ENCODE measurements at places on chromosomes 3 and 15.

GRCh38 chr3:25033407-25034029, 394.5 kb upstream of the RARB start:
- DNase-seq, result no peak

DNA sequence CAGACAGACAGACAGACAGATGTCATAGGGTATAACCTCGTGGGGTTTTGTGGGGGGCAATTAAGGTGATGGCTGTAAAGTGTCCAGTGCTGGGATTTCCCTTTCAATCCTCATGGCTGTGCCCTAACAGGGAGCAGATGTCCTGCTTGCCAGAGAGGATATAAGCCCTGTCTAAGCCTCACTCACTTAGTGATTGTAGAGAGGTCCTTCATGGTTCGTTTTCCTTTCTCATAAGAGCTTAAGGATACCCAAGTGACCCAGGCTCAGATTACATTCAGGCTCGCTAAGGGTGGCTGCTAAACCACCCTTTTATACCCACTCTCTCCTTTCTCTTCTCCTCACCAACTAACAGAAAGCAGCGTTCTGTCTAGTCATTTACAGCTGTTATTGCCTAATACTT, 19.2 kb downstream of the LYSMD2 start:
- no peak for DNase-seq

GRCh38 chr3:16825617-16826204, 59.0 kb upstream of the PLCL2 start:
- DNase-seq, result no peak

GRCh38 chr15:83582381-83582780, 71.5 kb upstream of the ADAMTSL3 start:
- no peak for DNase-seq

DNA sequence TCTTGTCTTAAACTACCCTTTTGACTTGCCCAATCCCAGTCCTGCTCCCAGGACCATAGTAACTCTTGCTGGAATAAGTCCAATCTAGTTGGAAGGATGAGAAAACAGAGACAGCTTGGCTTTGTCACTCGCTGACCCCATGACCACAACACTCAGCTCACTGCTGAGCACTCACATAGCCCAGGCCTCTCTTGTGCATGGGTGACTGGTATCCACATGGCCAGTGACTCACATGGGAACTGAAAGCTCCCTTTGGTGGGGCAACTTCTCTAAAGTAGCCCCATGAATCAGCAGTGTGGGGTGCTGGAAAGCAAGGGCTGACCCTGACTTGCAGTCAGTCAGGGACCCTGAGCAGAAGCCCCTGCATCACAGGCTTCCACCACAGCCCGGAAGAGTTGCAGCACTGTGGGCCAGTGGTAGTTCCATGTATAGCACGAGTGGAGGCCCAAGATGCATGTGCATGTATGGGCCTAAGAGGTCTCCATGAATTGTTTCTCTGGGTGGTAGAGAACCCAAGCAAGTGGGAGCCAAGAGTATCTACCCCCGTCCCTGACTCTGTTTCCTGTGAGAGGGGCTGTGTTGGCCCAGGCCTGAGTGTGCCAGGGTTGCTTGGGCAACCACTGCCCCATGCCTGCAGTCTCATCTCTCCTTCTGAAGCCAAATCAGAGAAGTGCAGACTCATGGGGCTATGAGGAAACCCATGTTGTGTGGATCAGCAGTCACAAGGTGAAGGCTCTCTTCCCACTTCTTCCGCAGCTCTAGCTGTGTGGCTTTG, 62.1 kb upstream of the XCR1 start:
- peak; percentile 23 for DNase-seq

GRCh38 chr15:42107473-42107872, 13.1 kb upstream of the PLA2G4D start:
- peak; percentile 45 for DNase-seq

DNA sequence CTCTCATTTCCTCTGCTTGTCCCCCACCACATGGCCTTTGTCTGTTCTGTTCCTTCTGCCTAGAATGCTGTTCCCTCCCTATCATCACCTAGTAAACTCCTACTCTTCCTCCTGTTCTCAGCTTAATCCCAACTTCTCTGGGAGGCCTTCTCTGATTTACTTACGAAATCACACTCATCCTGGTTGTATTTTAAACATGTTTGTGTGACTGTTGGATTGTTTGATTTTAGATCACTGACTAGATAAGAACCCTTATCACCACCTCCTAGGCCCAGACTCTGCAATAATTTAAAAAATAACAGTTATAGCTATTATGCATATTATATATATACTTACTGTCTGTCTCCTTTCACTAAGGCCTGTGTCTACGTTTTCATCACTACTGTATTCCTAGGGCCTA, 26.1 kb downstream of the ATP2B2 start:
- DNase-seq, result no peak

DNA sequence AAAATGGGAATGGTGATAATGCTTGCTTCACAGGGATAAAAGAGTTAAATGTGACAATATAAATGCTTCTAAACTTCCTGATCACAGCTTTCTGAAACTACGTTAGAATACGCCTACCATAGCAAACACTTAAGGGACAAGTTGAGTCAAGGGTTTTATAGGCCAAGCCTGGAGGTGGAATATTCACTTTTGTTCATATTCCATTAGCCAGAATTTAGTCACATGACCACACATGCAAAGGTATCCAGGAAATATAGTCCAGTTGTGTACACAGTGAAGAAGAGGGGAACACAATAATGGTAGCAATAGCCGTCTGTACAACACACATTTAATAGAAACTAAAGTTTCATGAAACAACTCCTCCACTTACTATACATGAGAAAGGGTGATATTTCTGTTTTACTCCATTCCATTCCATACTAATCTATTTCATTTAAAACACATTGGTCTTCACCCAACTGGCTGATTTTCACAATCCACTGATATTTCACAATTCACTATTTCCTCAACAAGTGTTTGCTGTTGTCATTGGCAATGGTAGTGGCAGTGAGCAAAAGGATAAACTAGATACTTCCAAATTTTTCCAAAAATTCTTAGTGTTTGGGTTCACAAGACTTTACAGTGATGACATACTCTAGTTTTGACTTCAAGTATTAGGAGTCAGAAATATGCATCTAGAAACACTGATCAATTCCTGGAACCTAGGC, 270.9 kb downstream of the ERC2 start:
- DNase-seq, result no peak

DNA sequence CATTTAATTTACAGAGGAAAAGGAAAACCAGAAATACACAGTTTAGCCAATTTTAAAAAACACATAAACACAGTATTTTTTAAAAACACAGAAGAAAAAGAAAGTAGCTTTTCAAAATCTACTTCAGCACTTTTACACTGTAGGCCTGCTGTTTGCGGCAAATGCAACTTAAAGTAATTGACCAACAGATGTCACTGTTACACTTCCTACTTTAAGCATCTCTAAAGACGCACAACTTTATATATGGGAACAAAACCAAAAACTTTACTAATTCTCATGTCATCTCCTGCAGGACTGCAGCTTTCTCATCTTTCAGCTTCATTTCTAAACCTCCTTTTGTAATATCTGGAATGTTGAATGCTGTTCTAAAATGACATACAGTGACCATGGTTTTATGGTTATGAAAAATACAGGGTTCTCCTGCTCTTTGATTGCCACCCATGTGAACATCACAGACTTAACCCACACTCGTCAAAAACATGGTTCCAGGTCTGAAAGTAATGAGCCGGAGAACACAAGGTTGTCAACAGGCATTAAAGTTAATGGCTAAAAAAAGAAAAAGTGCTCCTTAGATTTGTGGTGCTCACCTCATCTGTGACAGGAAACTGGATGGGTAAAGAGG, 107.9 kb downstream of the FMN1 start:
- DNase-seq, result no peak

- DNase-seq, result no peak
Measured at GRCh38 chr3:133123636-133124035, 85.4 kb downstream of the TMEM108 start.

DNA sequence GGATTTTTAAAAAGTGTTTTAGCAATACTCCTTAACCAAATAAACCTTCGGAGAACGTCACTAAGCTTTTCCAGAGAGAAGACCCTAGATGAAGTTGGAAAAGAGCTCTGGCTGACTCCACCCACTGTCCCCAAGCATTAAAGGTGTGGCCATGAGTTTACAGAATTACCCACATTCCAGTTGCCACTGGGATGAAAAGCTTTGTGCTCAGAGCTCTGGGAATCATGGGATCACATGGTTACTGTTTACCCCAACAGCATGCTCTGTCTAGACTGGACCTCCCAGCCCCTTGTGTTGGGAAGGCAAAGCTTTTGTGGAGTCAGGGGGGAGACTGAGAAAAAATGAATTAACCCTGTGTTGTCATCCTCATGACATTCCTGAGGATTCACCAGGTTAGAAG, 55.3 kb downstream of the CCK start:
- no peak for DNase-seq

- DNase-seq, result no peak
Measured at GRCh38 chr3:30069056-30069455, 537.3 kb upstream of the TGFBR2 start.

- DNase-seq, result no peak
Measured at GRCh38 chr3:89072642-89073041, 34.8 kb upstream of the EPHA3 start.

DNA sequence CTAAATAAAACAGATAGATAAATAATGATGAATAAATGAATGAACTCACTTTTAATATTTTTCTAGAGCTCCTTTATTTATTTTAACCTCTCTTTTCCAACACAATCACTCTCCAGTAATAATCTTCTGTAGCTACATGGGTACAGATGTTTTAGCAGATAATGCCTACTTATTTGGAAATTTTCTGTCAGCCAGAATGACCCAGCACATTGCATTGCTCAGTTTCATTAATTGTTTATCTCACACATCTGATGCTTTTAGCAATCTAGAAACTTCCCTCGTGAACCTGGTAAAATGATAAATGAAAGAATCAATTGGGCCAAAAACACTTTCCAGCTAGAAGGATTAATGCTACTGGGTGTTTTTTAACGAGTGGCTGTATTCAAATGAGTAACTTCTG, 14.9 kb upstream of the MYH15 start:
- DNase-seq, result no peak

All from activated T-cell treated with anti-CD3 and anti-CD28 coated beads for 48 hours (primary cell).